ENCODE measurements at places on chromosomes 3 and 15. TPM values are rescaled to one million over a fixed set of nuclear protein-coding genes. Genes with fewer than 3 reads are reported as not detected.

The CCDC54 gene
- total RNA-seq, result not detected

The RASGRF1 gene
- 27.2 TPM for total RNA-seq

The CCDC39 gene
- total RNA-seq, result 0.94 TPM

The CCDC80 gene
- total RNA-seq, result 2.1 TPM

The GOLGA8Q gene
- 1.1 TPM for total RNA-seq

The PTPRG gene
- 101 TPM for total RNA-seq

The GPD1L gene
- 221 TPM for total RNA-seq

The KIF23 gene
- total RNA-seq, result 6.7 TPM

The KCNAB1 gene
- 3.1 TPM for total RNA-seq

The CHRD gene
- total RNA-seq, result 2.1 TPM

The DAZL gene
- not detected for total RNA-seq

The ITIH3 gene
- 2.1 TPM for total RNA-seq

The GOLGA6B gene
- total RNA-seq, result not detected

The ADPRH gene
- 22.5 TPM for total RNA-seq

GRCh38 chr3:42022355-42022754 lies 60.5 kb upstream of the ULK4 start:
- DNase-seq, result no peak

DNA sequence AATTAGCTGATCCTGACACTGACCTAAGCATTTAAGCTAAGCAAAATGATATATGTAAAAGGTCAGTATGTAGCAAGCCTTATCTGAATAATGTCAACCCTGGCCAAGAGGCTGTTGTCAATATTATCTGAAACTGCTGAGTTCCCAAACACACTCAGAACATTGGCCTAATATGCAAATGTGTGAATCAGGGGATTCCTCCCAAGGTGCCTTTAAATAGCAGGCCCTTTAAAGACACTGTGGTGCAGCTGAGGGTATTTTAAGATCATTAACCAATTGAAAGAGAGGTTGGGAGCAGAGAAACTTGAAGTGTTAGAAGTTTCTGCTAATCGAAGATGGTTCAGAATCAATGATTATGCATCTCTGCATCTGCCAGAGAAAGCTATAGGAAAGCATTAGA lies 207.0 kb downstream of the NTRK3 start:
- DNase-seq, result no peak

DNA sequence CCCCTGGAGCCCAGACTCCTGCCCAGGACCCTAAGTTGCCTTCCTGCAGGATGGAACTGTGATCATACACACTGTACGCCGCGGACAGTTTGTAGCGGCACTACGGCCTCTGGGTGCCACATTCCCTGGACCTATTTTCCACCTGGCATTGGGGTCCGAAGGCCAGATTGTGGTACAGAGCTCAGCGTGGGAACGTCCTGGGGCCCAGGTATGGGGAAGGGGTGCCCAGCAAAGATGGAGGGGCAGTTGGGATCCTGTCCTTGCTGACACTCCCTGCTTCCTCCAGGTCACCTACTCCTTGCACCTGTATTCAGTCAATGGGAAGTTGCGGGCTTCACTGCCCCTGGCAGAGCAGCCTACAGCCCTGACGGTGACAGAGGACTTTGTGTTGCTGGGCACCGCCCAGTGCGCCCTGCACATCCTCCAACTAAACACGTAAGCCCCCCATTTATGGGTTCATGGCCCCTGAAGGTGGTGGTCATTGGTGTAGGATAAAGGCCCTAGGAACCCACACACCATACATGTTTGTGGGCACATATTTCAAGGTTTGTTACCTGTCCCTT lies 28.8 kb downstream of the NBEAL2 start:
- no peak for DNase-seq

DNA sequence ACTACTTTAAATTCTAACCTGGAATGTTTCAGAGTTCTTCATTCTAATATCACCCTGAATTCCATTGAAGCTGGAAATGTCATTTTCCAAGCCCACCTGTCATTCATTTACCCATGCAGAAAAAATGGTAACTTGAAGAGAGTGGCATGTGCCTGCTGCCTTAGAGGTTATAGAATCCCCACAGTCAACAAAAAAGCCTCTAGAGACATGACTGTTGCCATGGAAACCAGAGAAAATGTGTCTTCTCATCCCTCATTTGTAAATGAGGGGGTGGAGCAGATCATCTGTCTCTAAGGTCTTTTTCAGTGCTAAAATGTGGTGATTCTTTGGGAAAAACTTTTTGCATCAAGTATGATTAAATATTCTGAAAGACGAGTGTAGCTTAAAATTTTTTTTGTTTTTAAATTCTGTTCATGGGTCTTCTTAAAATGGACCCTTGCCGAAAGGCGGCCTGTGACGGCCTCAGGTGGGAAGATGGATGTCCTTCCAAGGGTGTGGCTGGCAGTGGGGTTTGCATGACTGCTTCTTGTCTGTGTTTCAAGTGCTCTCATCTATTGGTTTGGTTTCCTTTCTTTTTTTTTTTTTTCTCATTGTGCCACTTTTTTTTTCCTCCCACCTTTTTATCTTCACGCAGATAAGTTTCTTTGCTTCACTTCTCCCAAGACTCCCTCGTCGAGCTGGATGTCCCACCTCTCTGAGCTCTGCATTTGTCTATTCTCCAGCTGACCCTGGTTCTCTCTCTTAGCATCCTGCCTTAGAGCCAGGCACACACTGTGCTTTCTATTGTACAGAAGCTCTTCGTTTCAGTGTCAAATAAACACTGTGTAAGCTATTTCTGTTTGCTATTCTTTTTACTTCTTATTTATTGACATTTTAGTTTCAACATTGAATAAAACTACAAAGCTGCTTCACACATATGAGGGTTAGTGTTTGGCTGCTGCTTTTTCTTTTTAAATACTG lies 23.0 kb downstream of the TPM1 start:
- DNase-seq, result no peak

GRCh38 chr15:55993111-55993803 lies at the start of gene NEDD4:
Gene NEDD4, minus strand, starts transcription at chr15:55993612. Its CDS starts 57 bp downstream, at chr15:55993555.
- DNase-seq, result peak; percentile 88

DNA sequence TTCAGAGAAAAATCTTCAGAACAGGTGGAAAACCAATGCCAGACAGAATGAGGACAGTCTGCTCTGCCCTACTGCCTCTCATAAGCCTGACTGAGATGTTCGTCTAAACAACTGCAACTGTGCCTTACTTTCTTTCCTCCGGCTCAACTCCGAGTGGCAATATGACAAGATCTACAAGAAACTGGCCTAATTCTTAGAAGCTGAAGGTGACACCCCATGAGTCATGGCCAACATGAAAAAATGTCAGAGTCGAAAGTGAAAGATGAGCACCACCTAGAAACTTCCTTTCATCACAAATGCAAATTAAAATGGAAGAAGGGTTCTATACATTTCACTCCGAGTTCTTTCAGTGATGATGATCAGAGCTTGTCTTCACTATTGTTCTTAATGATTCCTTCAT lies 12.9 kb downstream of the PCYT1A start:
- no peak for DNase-seq

DNA sequence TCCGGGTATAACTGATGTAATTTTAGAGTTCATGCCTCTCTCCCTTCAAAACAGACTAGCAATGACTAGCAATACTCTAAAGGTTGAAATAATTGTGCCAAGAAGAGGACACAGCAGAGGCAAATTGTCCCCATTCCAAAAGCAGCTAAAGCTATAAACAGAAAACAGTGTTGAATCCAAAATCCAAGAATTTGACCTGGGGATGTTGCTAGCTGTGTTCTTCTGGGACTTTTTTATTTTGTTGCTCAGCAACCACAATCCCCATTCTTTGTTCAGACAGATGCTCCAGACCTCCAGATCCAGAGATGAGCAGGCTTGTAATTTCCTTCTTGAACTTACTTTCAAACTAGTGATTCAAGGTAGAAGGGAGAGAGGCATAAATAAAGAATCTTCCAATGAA lies 191.5 kb downstream of the FOXB1 start:
- no peak for DNase-seq

DNA sequence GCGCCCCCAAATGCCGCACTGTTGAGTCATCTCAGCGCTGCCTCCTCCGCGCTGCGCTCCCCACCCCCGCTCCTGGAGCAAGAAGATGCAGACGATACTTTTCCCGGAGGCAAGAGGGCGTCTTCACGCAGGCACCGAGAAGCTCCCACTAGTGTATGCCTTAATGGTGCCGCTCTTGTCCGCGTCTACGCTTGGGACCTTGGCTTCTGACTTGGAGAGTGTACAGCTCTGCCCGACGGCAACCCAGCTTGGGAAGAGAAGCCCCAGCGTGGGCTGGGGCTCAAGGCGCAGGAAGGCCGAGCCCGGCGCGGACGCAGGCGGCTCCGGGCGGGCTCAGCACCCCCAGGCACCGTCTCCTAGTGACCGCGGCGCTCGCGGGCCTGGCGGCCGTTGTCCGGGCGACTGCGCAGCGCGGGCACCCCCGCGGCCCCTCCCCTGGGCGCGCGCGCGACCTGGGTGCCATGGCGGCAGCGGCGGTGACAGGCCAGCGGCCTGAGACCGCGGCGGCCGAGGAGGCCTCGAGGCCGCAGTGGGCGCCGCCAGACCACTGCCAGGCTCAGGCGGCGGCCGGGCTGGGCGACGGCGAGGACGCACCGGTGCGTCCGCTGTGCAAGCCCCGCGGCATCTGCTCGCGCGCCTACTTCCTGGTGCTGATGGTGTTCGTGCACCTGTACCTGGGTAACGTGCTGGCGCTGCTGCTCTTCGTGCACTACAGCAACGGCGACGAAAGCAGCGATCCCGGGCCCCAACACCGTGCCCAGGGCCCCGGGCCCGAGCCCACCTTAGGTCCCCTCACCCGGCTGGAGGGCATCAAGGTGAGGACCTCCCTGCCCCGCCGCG lies at the start of gene P4HTM:
Gene P4HTM, plus strand, starts transcription at position 446 of the 840 bp plus-strand sequence. Its CDS starts 16 bp downstream, at position 462.
- DNase-seq, result peak; percentile 95

DNA sequence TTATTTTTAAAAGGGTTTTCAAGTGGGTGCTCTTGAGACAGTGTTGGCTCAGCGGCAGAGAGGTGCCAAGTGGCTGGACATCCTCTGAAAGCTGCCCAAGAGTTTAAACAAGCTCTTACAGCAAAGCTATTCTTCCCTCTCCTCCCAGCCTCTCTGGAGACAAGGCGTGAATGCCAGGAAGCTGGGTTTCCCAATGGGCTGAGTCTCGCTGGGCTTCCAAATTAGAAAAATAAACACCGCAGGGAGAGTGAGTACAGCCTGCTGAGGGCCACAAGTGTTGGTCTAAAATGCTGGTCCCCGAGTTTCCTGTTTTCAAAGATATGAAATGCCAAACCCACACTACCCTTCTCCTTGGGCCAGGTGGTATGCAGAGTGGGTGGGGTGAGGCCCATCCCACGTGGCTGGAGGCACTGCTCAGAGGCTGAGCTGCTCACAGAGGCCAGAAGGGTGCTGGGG lies 36.4 kb downstream of the ZDHHC3 start:
- no peak for DNase-seq

- no peak for DNase-seq
These were observed 5.7 kb upstream of the CD276 start for GRCh38 chr15:73678498-73678897.

- no peak for DNase-seq
These were observed 5.9 kb upstream of the CD47 start for GRCh38 chr3:108096532-108097321.

- DNase-seq, result no peak
These were observed 350.1 kb upstream of the PROK2 start for GRCh38 chr3:72134989-72135451.

- no peak for DNase-seq
These were observed 269.2 kb downstream of the SQOR start for GRCh38 chr15:45904019-45904418.

DNA sequence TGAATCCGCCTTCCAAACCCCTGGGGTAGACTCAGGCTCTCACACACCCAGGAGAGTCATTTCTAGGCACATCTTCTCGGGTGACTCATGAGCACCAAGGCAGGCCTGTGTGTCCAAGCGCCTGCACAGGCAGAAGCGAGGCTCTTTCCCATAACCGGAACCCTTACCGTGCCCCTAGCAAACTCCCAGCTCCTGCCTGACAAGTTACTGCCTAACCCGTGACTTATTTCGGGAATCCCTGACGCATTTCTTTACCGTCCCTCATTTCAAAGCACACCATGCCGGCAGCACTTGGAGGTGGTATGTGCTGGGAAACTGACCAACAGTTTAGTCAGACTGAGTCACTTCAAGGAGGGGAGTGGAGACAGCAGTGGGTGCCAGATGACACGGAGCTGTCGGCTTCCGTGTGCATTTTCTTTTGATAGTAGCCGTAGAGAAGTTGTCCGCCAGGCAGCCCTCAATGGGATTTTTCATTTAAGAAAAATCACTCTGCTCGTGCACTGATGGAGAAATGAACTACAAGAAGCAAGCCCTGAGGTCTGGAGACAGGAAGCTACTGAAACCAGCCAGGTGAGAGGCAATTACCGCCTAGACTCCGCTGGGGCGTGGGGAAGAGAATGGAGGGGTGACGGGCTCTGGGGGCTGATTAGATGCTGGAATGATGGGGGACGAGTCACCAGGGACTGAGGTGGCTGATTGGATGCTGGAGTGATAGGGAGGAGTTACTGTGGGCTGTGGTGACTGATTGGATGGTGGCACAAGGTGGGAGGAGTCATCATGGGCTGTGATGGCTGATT lies 17.3 kb upstream of the HRH1 start:
- DNase-seq, result no peak

GRCh38 chr3:56838448-56838847 lies 36.7 kb upstream of the ARHGEF3 start:
- no peak for DNase-seq

DNA sequence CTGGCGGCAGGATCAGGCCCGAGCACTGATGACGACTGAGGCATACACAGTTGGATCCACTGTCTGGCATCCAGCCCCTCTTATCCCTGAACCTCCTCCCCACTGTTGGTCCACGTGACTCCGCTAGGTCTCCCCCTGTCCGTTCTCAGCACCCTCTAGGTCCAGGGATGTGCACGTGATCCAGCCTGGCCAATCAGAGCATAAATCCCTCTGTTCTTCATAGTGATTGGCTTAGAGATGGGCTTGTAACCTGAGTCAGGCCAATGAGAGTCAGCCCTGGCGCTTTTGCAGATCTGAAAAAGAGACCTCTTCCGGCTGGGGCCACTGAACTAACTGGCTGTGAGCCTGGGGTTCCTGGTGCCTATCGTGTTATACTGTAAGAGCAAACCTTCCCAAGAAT lies 20.5 kb upstream of the IQSEC1 start:
- DNase-seq, result no peak

- DNase-seq, result no peak
These were observed 111.9 kb upstream of the AGTR1 start for GRCh38 chr3:148585671-148586379.

GRCh38 chr3:109478614-109479013 lies 141.3 kb upstream of the DPPA4 start:
- DNase-seq, result no peak

DNA sequence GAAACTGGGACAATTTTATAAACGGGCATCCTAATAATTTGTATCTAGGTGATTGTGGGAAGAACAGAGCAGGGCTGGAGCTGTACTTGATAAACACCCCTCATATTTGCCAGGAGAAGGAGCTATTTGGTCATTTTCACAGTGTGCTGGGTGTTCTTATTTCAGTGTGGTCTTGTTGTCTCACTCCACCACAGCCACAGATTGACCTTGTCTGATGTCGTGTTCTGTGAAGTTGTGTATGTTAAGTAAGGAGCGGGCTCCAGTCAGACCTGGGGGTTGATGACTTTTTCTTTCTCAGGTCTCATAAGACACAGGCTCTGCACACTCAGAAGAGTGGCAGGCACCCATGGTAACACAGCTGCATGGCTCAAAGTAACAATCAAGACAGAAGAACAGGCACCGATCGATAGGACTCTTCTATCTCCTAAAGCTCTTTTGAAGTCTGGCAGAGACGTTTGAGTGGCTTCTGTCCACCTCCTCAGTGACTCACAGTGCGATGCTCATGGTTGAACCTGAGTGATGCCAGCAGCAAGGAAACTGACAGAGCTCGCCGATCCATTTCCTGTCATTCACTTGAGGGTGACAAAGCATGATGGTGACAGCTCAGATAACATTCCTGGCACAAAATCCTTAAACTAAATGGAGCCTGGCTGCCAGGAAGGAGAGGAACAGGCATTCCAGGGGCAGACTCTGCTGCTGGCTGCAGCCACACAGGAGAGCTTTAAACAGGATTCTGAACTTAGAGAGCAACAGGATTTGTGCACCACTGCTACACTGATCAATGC lies 20.8 kb downstream of the DPH3 start:
- DNase-seq, result no peak

Data from upper lobe of left lung (tissue), 6 donors.